Upper lobe of left lung (tissue), 6 donors: ENCODE measurements at places on chromosomes 16 and 17. TPM values are rescaled to one million over a fixed set of nuclear protein-coding genes. Genes with fewer than 3 reads are reported as not detected.

KIF18B gene
- total RNA-seq: 1.0 TPM

DNA sequence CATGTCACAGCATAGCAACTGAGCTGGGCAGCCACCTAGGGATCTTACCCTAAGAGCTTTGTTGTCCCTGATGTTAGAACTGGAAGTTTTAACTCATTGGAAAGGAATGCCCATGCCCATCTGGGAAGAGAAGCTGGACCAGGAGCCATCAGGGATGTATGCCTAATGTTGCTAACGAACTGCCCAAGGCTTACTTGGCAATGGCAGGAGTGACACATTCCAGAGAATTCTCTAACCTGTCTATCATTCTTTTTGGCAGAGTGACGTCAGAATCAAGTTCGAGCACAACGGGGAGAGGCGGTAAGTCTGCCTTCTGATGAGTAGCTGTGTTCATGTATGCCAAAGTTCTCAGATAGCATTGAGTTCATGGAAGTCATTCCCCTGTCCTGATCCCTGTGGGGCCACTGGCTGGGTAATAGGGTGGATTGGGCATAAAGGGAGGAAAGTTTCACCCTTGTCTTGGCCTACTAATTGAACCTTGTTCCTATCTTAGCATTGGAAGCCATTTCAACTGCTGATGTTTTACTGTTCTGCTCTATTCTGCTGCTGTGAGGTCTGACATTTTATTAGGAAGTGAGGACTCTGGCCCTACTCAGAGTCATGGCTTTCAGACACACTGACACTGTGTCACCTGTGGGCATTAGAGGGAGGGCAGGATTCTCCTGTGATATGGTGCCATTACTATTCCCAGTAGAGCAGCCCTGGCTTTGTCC is 23.7 kb downstream of the MAP3K3 start:
- H3K27me3 ChIP-seq: no peaks in the 10 kb centered on the region
- H3K27ac ChIP-seq: peak overlapping the region; percentile 52
- DNase-seq: no peak
- peaks cover 50% of the 10 kb centered on the region for H3K4me1 ChIP-seq
- peaks cover 11% of the 10 kb centered on the region for H3K36me3 ChIP-seq

- no peak for DNase-seq
- H3K4me3 ChIP-seq: no peak overlapping the region
- H3K4me1 ChIP-seq: no peaks in the 10 kb centered on the region
- no peak overlapping the region for H3K27ac ChIP-seq
- H3K27me3 ChIP-seq: no peaks in the 10 kb centered on the region
Measured at GRCh38 chr17:37286430-37286829, 89.4 kb upstream of the C17orf78 start.

- no peak overlapping the region for H3K4me3 ChIP-seq
- H3K27ac ChIP-seq: no peak overlapping the region
- peaks cover 51% of the 10 kb centered on the region for H3K36me3 ChIP-seq
- no peaks in the 10 kb centered on the region for H3K27me3 ChIP-seq
- DNase-seq: no peak
Measured at GRCh38 chr17:47621293-47622179, 28.2 kb upstream of the KPNB1 start.

GRCh38 chr17:61678339-61678738 is 87.3 kb upstream of the NACA2 start:
- H3K27me3 ChIP-seq: no peaks in the 10 kb centered on the region
- no peaks in the 10 kb centered on the region for H3K4me1 ChIP-seq
- H3K27ac ChIP-seq: no peak overlapping the region
- no peak for DNase-seq
- no peaks in the 10 kb centered on the region for H3K36me3 ChIP-seq

DNA sequence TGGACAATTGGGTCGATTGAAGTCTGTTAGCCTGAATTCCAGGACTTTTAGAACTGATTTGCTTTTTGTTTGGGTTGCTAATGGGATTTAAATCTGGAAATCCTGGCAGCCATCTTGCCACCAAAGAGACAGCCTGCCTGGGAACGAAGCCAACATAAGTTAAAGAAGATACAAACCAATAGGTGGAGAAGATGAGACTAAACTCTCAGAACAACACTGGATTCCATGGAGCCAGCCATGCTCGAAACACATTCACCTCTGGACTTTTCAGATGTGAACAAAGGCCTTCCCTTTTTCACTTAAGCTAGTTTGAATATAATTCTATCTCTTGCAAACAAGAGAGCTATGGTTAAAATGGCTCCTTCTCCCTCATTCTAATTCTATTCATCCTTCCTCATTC is 135.9 kb downstream of the TOX3 start:
- H3K4me1 ChIP-seq: peaks cover 3% of the 10 kb centered on the region
- DNase-seq: no peak
- H3K27ac ChIP-seq: no peak overlapping the region
- no peak overlapping the region for H3K4me3 ChIP-seq

DNA sequence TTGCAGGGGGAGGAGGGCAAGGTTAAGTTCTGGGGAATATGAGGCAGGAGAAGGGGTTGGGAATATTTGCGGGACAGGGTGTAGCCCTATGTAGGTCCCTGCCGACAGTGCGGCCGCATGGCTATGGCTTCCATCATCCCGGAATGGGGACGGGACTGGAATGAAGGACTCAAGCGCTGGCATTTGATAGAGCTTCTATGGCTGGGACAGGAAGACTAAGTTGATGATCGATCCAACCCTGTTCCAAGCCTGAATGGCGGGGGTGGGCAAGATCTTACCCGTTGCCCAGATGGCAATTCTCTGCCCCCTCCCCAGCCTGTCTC is 47.1 kb downstream of the SRCIN1 start:
- H3K27me3 ChIP-seq: peaks cover 39% of the 10 kb centered on the region
- H3K27ac ChIP-seq: peak overlapping the region; percentile 71
- peak overlapping the region; percentile 44 for H3K4me3 ChIP-seq
- DNase-seq: no peak

DNA sequence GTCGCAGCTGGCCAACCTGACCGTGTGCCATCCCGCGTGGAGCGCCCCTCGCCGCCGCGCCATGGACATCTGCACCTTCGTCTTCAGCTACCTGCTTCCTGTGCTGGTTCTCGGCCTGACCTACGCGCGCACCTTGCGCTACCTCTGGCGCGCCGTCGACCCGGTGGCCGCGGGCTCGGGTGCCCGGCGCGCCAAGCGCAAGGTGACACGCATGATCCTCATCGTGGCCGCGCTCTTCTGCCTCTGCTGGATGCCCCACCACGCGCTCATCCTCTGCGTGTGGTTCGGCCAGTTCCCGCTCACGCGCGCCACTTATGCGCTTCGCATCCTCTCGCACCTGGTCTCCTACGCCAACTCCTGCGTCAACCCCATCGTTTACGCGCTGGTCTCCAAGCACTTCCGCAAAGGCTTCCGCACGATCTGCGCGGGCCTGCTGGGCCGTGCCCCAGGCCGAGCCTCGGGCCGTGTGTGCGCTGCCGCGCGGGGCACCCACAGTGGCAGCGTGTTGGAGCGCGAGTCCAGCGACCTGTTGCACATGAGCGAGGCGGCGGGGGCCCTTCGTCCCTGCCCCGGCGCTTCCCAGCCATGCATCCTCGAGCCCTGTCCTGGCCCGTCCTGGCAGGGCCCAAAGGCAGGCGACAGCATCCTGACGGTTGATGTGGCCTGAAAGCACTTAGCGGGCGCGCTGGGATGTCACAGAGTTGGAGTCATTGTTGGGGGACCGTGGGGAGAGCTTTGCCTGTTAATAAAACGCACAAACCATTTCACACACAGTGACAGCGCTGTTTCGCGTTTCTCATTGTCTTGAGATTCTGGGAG is 2.0 kb upstream of the ZACN start:
- H3K36me3 ChIP-seq: no peaks in the 10 kb centered on the region
- peak; percentile 85 for DNase-seq
- H3K27ac ChIP-seq: no peak overlapping the region
- H3K27me3 ChIP-seq: peaks cover 56% of the 10 kb centered on the region
- peak overlapping the region; percentile 8 for H3K4me3 ChIP-seq
- H3K4me1 ChIP-seq: peaks cover 39% of the 10 kb centered on the region

DNA sequence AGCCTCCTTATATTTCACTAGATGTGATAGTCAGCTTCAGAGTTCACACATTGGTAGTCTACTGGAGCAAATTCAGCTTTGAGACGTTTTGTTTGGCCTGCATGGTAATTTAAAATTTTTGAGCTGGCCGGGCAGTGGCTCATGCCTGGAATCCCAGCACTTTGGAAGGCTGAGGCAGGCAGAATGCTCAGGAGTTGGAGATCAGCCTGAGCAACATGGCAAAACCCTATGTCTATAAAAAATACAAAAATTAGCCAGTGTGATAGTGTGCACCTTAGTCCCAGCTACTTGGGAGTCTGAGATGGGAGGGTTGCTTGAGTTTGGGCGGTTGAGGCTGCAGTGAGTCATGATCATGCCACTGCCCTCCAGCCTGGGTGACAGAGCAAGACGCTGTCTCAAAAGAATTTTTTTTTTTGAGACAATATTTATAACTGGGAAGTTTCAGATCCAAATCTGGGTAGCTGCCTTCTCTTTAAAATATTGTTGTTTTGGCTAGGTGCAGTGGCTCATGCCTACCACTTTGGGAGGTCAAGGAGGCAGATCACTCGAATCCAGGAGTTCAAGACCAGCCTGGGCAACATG is 4.8 kb upstream of the BLMH start:
- no peaks in the 10 kb centered on the region for H3K36me3 ChIP-seq
- no peak for DNase-seq
- H3K27me3 ChIP-seq: no peaks in the 10 kb centered on the region
- no peak overlapping the region for H3K4me3 ChIP-seq
- no peaks in the 10 kb centered on the region for H3K4me1 ChIP-seq

DNA sequence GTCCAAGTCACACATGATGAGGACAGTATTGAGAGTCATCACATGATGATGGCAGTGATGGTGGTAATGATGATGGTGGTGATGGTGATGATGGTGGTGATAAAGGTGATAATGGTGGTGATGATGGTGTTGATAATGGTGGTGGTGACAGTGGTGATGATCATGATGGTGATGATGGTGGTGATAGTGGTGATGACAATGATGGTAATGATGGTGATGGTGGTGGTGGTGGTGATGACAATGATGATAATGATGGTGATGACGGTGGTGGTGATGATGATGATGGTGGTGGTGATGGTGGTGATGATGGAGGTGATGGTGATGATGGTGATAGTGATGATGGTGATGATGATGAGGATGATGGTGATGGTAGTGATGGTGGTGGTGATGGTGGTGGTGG is 190.2 kb upstream of the ZNF469 start:
- H3K4me3 ChIP-seq: no peak overlapping the region
- no peaks in the 10 kb centered on the region for H3K36me3 ChIP-seq
- no peaks in the 10 kb centered on the region for H3K4me1 ChIP-seq
- DNase-seq: no peak
- no peaks in the 10 kb centered on the region for H3K27me3 ChIP-seq

GRCh38 chr17:44707755-44708400 is 587 bp upstream of the DBF4B start:
- H3K4me1 ChIP-seq: peaks cover 19% of the 10 kb centered on the region
- H3K4me3 ChIP-seq: peak overlapping the region; percentile 75
- no peaks in the 10 kb centered on the region for H3K27me3 ChIP-seq

- no peaks in the 10 kb centered on the region for H3K27me3 ChIP-seq
- no peak overlapping the region for H3K4me3 ChIP-seq
- H3K36me3 ChIP-seq: peaks cover 27% of the 10 kb centered on the region
- H3K27ac ChIP-seq: no peak overlapping the region
- H3K4me1 ChIP-seq: peaks cover 30% of the 10 kb centered on the region
Measured at GRCh38 chr16:11848842-11849241, 2.5 kb downstream of the RSL1D1 start.

SLC16A11 gene
- 4.9 TPM for total RNA-seq

GRCh38 chr16:75687361-75687760 is 10.6 kb upstream of the CPHXL2 start:
- H3K27ac ChIP-seq: no peak overlapping the region
- no peaks in the 10 kb centered on the region for H3K27me3 ChIP-seq
- DNase-seq: no peak
- H3K4me3 ChIP-seq: no peak overlapping the region

DNA sequence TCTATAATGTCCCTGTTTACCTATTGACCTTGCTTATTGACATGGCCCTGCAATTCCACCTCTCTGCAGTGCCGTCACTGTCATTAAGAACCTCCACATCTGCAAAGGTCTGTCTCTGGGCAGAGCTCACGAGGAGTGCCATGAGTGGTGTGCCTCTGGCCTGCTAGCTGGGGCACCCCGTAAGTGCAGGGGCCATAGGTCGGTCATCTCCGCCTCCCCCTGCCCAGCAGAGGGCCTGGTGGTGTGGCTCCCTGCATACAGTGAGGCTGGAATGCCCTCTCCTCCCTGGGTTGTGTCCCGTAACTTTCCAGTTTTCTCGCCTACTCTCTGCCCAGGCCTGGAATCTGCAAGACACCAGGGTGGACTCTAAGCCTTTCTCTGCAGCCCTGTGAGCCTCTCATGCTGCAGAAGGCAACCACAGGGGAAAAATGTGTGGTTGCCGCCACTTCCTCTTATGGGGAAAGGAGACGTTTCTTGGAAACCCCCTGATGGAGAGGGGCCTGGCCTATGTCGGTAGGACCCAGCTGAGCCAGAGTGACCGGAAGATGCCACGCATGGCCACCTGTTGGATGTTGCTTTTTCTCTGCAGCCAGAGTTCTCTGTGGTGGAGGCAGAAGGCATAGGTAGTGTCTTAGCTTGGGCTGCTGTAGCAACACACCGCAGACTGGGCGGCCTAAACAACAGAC is 2.7 kb upstream of the SNX20 start:
- H3K4me3 ChIP-seq: no peak overlapping the region
- peak overlapping the region; percentile 52 for H3K27ac ChIP-seq
- H3K36me3 ChIP-seq: no peaks in the 10 kb centered on the region
- peak; percentile 68 for DNase-seq
- H3K4me1 ChIP-seq: peaks cover 12% of the 10 kb centered on the region
- no peaks in the 10 kb centered on the region for H3K27me3 ChIP-seq

DNA sequence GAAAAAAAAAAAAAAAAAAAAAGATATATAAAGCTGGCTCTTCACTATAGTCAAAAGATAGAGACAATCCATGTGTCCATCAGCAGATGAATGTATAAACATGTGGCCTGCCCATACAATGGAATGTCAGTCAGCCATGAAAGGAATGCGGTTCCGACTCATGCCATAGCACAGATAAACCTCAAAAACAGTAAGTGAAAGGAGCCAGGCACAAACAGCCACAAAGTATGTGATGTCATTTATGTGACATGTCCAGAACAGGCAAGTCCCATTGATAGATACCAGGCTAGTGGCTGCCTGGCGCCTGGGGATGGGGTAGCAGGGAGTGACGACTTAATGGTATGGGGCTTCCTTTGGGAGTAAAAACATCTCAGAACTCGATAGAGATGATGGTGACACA is 155.7 kb downstream of the CMIP start:
- DNase-seq: no peak
- H3K4me3 ChIP-seq: no peak overlapping the region
- no peaks in the 10 kb centered on the region for H3K36me3 ChIP-seq
- H3K4me1 ChIP-seq: peaks cover 27% of the 10 kb centered on the region
- H3K27ac ChIP-seq: no peak overlapping the region

CD300E gene
- 5.3 TPM for total RNA-seq

ITPRIPL2 gene
- 40.9 TPM for total RNA-seq
